Frontal cortex (tissue), 4 donors: ENCODE measurements at places on chromosomes 6 and 20. TPM values are rescaled to one million over a fixed set of nuclear protein-coding genes. Genes with fewer than 3 reads are reported as not detected.
A peak's percentile ranks its signal among the peaks of the same experiment; 100 is the strongest.

The RIMS1 gene
- total RNA-seq = 466 TPM

The EFCAB8 gene
- total RNA-seq = not detected

The GGTLC1 gene
- total RNA-seq = not detected

The HELZ2 gene
- total RNA-seq = 3.7 TPM

The NKAPL gene
- total RNA-seq = 3.7 TPM

DNA sequence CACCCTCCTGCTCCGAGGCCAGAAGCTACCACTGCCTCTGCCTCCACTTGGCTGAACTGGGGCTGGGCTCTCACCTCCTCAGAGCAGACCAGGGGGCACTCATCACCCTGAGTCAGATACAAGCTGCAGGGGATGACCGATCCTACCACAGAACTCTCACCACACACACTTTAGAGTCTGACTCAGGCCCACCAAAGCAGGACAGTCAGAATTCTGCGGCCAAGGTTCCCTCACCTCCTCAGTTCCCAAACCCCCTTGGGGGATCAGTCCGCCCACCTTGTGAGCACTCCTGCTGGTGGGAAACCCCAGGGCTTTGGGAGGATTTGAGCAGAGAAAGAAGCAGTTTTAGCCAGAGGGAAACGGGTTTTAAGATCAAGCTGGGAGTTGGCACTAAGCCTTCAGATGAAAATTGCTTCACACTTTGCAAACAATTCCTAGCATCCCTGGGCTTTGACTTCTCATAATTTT lies 587.8 kb upstream of the JAG1 start:
- DNase-seq = no peak

GRCh38 chr20:37276494-37277252 lies 12.8 kb upstream of the MANBAL start:
- DNase-seq = peak; percentile 47

The PARD6B gene
- total RNA-seq = 20.4 TPM

DNA sequence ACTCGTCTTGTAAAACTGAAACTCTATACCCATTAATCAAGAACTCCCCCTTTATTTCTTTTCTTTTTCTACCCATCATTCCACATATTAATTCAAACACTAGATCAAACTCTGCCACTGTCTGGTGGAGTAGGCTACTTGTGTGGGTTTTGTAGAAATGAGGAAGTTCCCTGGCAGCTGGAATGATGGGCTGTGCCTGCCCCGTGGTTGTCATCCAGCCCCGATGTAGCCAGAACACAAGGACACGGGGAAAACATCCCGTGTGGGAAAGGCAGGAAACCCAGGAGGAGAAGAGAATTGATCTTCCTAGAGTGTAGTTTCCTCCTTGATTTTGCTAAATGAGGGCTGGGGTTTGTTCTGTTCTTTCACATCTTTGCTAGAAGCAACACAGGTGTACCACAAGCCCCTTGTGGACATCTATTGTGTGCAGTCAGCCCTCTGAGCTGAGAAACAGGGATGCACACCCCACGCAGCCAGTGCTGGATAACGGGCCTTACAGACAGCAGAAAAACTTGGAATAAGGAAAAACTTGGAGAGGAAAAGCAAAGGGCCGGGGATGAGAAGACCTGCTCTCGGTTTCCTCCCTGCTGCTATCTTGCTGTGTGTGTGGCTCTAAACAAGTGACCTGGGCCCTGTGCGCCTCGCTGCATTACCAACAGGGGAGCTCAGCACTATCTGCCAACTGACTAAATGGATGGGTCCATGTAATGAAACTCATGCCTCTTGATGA lies 88.0 kb downstream of the SCML4 start:
- DNase-seq = no peak

The PTCRA gene
- not detected for total RNA-seq

The ZNF343 gene
- total RNA-seq = 8.6 TPM

DNA sequence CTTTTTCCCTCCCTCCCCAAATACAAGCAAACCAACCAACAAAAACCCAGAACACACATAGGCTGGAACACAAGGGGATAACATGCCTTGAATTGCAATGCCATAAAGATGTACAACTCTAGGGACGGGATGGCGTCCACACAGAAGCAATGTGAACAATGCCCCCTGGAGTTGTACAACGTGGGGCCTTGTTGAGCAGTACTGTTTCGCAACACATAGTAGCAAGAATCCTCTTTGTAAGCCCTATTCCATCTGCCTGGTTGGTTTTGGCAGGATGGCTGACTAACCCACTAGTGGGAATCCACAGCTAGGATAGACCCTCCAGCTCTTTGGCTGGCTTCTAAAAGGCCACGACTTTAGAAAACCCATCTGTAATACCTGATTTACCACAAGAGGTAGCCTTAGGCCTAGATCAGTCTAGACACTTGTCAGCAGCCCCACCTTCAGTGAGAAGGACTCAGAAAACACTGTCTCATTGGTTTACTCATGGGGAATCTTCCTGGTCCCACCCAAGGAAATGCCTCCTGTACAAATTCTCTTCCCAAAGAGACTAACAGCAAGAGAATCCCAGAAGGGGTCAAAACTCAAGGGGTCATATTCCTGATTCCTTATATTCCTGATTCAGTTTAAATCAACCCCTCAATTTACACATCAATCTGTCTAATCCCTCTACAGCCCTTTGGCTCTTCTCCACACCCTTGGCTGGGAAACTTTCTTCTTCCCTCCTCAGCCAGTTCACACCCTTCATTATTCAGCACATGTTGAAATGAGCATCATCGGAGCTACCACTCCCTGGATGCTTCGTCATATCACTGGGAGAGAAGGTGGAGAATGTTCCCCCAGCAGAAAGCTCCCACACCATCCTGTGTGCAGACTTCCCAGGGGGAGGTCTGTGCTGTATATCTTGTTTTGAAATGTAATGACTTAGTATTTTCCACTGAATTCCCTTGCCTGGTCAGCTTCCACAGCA lies 622.4 kb upstream of the FLRT3 start:
- DNase-seq = no peak

- DNase-seq = peak; percentile 73
These were observed 5.8 kb downstream of the DDR1 start for GRCh38 chr6:30889921-30890645.

DNA sequence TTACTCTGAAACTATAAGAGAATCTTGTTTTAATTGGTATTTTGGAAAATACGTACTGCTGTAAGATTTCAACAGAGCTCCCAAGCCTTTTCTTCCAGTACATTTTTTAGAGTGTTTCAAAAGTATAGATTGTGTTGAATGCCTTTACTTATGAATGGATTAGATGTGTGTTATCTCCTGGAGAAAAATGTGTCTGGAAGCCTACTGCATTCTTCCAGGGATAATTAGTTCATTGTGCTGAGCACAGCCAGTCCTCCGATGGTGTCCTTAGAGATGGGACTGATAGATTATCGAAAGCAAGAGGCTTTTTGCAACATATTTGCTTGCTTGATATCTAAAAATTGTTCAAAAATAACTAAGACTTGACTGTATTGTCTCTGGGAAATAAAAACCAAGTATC lies 114.2 kb downstream of the PLEKHG1 start:
- DNase-seq = no peak

The MUC22 gene
- total RNA-seq = not detected

The LRFN2 gene
- total RNA-seq = 24.1 TPM

The CST4 gene
- total RNA-seq = not detected

The CLPSL1 gene
- total RNA-seq = not detected

DNA sequence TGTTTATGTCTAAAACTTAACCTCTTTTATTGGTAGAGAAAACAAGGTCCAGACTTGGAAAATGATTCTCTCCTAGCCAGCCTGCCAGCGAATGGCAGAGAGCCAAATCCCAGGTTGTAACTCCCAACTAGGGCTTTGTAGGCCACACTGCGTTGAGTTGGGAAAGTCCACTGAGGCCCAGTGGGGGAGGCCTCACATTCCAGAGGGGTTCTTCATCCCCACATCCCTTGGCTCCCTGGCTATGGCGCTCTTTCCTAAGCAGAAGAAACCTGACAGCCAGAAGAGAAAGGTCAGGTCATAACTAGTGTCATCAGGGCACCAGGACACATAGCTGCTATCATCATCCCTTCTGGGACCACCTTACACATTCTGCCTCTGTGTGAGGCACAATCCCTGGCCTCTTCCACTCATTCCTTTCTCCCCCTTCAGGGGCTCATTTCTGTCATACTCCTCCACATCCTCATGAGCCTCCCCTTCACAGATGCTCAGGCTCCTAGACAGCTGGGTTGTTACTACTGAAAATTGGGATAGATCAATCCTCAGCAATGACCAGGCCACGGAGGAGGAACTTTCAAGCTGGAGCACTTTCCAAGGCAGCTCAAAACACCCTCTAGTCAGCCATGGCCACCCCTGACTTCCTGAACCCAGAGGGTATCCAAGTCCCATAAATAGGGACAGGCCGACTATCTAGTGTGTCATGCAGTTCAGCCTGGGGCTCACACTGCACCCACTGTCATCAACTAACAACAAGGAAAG lies 48.6 kb downstream of the TCP11 start:
- DNase-seq = no peak

The STK4 gene
- total RNA-seq = 37.5 TPM

The C6orf15 gene
- total RNA-seq = not detected

The SLC35F1 gene
- 97.0 TPM for total RNA-seq

The SRC gene
- total RNA-seq = 20.8 TPM

- no peak for DNase-seq
These were observed 165.1 kb downstream of the ZNF217 start for GRCh38 chr20:53428588-53428987.

The ATP5F1E gene
- total RNA-seq = 38.3 TPM

- DNase-seq = no peak
These were observed 36.0 kb downstream of the STK35 start for GRCh38 chr20:2137552-2138201.

GRCh38 chr6:159353193-159353592 lies 184.0 kb downstream of the FNDC1 start:
- no peak for DNase-seq

GRCh38 chr20:44732327-44732726 lies 13.3 kb upstream of the KCNK15 start:
- no peak for DNase-seq

DNA sequence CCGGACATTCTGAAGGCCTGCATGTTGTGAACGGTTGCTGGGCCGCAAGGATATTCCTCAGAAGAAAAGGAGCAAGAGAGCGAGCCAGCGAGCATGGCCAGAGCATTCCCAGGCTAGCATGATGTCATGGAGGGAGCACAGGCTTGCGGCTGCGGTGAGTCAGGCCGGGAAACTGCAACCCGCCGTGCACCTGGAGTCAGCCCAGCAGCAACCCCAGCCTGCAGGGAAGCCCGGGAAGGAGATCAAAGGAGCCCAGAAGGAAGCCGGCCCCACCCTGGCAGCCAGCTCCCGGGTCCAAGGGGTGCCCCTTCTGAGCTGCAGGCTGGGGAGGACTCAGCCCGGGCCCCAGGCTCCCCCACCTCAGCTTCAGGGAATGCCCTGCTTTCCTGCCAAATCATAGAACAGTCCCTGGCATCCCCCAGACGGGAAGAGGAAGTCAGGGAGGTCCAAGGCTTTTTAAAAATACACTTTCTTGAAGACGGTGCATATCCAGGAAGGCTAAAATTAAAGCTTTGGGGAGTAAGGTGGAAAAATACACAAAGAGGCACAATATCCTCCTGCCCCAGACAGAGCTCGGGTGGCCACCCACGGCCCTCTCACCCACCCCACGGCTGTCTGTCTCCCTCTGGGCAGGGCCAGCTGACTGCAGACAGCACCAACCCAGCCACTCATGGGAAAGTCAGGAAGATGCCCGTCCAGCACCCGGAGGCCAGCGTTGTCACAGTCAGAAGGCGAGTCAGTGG lies 53.7 kb downstream of the BMP7 start:
- DNase-seq = peak; percentile 36

GRCh38 chr6:7543789-7544424 lies 2.4 kb downstream of the DSP start:
- DNase-seq = no peak

The GHRH gene
- not detected for total RNA-seq

The DDX43 gene
- total RNA-seq = 0.41 TPM

The KCNK5 gene
- under 0.01 TPM for total RNA-seq

The RAMACL gene
- 0.82 TPM for total RNA-seq

- no peak for DNase-seq
These were observed 74.5 kb upstream of the TRAF3IP2 start for GRCh38 chr6:111680015-111680712.

The SIM1 gene
- not detected for total RNA-seq

The SAMHD1 gene
- 48.5 TPM for total RNA-seq
